ENCODE measurements at places on chromosomes 12 and 14.

DNA sequence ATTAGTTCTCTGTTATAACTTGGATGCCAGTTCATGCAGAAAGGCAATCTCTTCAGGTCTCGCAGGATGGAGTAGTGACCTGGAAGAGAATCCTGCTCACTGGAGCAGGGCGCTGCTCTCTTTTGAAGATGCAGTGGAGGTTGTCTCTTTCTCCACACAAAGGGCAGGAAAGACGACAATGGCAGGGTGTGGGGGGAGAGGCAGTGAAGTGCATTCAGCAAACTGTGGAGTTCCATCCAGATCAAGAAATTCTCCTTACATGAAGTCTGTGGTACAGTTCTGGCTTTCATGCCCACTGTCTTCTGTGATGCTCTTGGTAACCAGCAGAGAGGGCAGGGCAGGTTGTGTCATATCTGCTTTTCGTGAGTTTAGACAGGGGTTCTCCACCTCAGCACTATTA is 6.6 kb upstream of the PPP2R5C start:
- no peak for DNase-seq

DNA sequence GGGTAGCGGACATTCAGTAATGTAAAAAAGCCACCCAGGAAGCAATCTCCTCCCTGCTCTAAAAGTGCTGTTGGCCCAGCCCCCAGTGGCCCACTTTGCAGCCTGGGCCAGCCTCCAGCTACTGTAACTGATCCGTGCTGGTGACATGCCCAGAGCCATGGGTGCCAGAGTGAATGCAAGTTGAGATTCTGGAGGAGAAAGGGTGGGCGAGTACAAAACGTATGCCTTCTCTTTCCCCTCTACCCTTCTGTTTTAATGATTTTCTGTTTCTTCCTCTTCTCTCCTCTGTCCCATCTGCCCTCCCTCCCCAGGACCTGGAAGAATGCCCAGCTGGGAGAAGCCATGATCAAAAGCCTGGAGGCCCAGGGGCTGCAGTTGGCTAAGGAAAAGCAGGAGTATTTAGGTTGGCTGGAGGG is 16.9 kb downstream of the PLEKHD1 start:
- DNase-seq, result no peak

- DNase-seq, result no peak
Observed at GRCh38 chr12:105026411-105026810, 40.3 kb downstream of the NOPCHAP1 start.

DNA sequence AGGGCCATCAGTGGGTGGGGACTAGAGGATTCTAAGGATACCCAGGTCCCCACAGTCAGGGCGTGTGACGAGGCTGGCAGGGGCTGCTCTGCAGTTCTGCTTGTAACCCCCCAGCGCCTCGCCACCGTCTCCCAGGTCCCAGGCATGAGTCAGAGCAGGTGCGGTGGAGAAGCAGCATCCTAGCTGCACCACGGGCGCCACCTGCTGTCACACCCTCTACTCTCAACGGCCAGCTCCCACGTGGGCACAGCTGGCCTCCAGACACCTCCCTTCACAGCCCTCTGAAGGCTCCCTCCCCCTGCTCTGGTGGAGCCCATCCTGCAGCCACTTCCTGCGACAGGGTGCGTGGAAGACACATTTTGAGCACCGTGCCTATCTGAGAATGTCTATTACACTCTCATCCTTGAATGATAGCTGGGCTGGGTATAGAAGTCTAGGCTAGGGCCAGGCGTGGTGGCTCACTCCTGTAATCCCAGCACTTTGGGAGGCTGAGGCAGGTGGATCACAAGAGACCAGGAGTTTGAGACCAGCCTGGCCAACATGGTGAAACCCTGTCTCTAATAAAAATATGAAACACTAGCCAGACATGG is 6.9 kb upstream of the NUDT14 start:
- DNase-seq, result no peak

DNA sequence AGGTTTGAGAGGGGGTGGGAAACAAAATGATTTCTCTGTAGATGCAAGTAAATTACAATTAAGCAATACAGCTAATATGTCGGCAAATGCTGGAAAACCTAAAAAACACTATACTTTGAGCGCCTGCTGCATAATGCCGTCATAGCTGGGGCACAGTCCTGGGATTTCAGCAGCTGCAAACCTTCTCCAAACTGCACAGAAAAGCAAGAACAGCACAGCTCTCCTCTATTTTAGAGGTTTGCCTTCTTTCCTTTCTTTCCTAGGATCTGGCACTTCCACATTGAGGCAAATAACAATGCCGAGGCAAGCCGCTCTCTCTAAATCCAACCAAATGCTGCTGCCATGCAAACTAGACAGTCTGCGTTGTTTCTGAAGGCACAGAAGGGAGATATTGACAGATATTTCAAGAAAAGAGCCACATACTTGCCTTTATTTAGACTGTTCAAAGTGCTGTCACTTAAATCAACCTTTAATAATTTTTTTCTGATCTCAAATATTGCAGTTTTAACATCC is 287.1 kb upstream of the G2E3 start:
- no peak for DNase-seq

DNA sequence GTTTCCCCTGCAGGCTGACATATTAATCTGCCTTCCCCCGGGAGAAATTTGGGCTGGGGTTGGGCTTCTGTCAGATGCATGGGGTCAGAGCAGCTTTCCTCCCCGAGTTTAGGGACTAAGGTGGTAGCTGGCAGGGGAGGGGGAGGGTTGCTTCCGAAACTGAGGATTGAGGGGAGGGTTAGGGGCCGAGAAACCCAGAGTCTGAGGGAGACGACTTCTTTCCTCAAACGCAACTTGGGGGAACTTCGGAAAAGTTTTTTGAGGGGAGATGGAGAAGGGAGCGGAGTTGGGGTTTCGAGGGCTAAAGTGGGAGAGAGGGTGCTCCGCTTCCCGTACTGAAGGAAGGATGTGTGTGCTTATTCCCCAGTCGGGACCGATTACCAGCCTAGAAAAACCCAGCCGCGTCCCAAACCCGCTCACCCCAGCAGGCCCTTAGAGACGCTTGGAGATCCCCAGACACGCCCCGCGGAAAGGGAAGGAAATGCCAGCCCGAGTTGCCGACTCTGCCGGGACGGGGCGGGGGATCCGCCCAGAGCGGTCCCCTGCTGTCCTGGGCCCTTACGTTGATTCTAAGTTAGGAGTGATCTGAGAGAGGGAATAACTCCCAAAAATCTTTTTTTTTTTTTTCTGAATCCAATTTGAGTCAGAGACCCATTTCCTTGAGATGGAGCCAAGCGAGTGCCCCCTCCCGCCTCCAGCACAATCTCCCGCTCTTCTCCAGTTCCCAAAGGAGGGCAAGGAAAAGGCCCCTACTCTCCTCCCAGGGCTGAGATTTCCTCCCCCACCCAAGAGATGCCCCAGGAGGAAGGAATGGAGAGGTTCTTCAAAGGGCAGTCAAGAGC is 61.9 kb downstream of the SMUG1 start:
- DNase-seq, result no peak
